ENCODE measurements at places on chromosomes 5 and 9.
A peak's percentile ranks its signal among the peaks of the same experiment; 100 is the strongest.

GRCh38 chr9:125241863-125242739, 958 bp upstream of the HSPA5 start:
- DNase-seq = no peak

- no peak for DNase-seq
Measured at GRCh38 chr9:96149533-96150280, 152.3 kb downstream of the HSD17B3 start.

GRCh38 chr9:15018096-15018637, 107.9 kb upstream of the FREM1 start:
- DNase-seq = peak; percentile 23

DNA sequence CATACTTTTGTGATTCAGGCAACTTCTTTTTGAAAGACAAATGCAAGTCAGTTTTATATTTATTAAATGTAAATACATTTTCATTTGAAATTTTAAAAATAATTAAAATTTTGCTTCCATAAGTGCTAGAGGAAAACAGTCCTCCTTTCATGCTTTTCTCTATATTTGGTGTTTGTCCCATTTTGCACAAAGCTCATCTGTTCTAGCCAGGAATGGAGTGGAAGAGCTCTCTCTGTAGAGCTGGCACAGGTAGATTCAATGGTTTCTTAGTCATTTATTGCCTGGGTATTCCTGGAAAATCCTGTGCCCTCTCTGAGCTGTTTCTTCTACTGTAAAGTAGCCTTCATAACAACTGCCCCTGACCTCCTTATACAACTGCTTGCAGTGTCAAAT, 267.6 kb upstream of the HAPLN1 start:
- no peak for DNase-seq

- DNase-seq = no peak
Measured at GRCh38 chr9:128420651-128421481, at the start of gene CERCAM. CERCAM (plus strand) TSS chr9:128420857; CDS start chr9:128420878, 21 bp downstream.

- DNase-seq = no peak
Measured at GRCh38 chr9:19931098-19931890, 142.5 kb upstream of the SLC24A2 start.

DNA sequence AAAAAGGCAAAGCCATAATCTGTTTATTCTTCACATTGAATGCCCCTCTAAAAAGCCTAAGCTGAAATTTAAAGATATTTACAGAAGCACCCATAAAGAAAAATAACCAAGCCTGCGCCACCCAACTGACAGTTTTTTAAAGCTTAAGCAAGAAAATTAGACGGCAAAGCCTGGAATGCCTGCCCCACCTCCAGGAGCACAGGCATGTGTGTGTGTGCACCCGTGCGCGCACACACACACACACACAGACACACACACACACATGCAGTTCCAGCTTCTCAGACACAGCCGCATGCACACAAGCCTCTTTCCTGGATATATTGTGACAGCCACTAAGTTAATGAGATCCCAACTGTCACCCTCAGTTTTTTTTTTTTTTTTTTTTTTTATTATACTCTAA, 88.2 kb downstream of the FRMD3 start:
- DNase-seq = no peak

DNA sequence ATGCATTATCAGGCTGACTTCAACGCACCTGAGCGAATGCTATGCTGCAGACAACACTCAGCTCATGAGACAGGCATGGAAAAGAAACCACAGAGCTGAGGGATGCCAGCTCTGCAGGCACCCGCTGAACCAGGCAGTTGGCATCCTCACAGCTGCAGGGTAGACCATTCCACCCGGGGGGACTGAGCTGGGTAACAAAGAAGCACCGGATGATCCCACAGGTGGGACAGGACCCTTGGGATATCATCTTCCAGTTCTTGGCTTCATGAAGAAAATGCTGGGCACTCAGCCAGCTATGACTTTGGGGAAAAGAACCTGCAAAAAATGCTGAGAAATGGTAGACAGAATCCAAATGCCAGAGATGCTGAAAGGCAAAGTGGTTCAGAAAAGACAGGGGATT, 9.6 kb downstream of the EPB41L4B start:
- no peak for DNase-seq

DNA sequence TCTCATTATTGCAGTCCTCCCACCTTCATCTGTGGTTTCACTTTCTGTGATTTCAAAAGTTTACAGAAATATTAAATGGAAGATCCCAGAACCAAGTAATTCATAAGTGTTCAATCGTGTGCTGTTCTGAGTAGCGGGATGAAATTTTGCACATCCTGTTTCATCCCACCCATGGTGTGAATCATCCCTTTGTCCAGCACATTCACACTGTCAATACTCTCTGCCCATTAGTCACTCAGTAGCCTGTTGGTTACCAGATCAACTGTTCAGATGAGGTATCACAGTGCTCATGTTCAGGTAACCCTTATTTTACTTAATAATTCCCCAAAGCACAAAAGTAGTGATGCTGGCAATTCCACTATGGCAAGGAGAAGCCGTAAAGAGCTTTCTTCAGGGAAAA, 26.8 kb downstream of the FAM81B start:
- no peak for DNase-seq

- no peak for DNase-seq
Measured at GRCh38 chr5:51398875-51399642, 15.8 kb downstream of the ISL1 start.

- no peak for DNase-seq
Measured at GRCh38 chr5:856531-857425, 6.0 kb upstream of the ZDHHC11 start.

DNA sequence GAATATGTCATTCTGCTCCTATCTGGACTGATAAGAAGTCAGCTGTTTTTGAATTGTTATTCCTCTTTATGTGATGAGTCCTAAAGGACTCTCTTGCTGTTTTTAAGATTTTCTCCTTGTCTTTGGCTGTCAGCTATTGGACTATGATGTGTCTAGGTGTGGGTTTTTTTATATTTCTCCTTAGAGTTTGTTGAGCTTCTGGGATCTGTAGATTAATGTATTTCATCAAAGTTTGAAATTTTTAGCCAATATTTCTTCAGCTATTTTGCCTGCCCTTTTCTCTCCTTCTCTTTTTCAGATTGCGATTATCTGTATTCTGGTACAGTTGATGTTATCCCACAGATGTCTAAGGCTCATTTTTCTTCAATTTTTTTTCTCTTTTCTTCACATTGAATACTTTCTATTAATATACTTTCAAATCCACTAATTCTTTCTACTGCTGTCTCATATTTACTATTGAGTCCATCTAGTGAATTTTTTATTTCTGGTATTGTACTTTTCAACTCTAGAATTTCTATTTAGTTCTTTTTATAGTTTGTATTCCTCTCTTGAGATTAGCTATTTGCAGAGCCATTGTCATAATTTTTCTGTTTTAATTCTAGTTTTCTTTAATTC, 31.1 kb downstream of the RPS23 start:
- DNase-seq = no peak

GRCh38 chr5:79686799-79687198, 2.8 kb upstream of the CMYA5 start:
- DNase-seq = no peak

- DNase-seq = no peak
Measured at GRCh38 chr5:143636931-143637528, 174.9 kb upstream of the HMHB1 start.

DNA sequence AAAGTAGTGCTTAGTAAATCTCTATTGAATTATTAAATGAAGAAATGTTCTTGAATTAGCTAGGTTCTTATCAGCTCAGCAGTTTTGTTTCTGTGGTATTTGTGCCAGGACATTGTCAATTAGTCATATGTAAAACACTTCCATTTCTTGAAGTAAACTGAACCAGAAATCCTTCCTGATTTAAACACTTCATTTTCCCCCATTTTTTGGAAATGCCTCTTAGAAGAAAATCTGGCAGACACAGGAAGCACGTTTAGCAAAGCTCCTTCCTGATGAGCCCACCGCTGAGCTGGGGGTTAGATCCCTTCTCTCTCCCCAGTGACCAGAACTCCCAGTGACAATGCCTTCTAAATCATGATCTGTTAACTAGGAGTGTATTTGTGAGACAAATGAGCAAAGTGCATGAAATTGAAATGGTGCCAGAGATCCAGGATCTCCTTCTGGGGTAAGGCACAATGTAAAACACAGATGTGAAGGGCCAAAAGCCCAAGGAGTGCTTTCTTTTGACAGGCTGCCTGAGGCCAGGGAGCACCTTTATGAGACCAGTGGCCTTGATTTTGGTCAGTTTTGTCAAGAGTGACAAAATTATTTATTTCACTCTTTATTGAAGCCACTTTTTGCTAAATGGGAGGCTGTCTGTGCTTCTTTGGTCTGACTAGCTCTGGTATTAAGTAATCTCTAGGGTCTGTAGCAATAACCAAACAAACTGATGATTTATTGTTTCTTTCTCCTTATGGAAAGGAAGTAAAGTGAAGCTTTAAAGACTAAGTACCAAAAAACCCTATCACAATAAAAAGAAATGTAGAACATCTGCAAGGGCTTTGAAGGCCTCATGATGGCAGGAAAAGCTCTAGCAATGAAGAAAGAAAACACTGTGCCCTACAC, 25.5 kb upstream of the RUSC2 start:
- no peak for DNase-seq

DNA sequence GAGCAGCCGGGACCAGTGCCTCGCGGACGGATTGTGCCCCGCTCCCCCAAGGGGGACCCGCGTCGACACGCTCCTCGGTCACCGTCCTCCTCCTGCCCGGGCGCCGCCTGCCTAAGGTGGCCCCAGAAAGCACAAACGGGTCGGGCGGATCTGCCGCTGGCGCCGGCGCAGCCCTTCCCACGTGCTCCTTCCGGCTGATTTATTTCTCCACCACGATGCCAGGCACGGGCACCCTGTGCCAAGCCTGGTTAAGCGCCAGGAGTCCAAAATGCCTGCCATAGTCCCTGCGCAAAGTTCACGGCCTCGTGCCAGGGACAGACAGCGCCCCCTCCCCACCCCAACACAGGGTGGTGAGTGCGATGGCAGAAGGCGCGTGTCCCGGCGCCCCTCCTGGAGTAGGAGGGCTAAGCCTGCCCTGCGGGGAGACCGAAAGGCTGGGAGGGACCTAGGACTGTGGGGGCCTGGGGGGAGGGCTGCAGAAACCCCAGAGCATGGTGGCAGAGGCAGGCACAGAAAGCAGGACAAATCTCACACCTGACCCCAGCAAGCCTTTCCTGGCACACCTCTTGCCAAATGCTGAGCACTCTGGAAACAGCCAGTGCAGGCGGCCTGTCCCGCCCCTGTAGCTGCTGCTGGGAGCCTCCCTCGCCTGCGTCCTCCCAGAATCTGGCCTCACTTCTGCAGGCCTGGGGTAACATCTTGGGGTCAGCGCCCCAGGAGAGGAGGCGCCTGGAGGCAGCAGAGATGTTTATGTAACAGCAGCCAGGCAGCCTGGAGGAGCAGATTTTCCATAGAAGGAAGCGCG, 1.1 kb upstream of the NOTCH1 start:
- peak; percentile 55 for DNase-seq

- no peak for DNase-seq
Measured at GRCh38 chr5:175773534-175774070, 97.8 kb upstream of the CPLX2 start.

GRCh38 chr5:150235500-150235854, 45.6 kb downstream of the SLC6A7 start:
- DNase-seq = no peak

GRCh38 chr5:171444582-171444981, 25.1 kb downstream of the FGF18 start:
- DNase-seq = no peak

DNA sequence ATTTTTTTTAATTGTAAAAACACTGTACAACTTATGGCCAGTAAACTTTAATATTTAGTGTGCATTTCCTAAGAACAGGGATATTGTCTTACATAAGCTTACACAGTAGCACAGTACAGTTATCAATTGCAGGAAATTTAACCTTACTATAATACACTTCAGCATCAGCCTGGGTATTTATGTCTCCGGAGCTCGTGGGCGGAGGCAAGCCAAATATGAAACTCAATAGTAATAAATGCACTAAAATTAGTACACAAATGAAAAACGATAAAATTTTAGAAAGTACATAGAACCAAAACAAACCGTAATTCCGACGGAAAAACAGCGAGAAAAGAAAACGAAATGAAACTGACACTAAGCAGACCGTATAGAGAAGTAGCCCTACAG, 91.2 kb downstream of the ANXA2R start:
- no peak for DNase-seq

DNA sequence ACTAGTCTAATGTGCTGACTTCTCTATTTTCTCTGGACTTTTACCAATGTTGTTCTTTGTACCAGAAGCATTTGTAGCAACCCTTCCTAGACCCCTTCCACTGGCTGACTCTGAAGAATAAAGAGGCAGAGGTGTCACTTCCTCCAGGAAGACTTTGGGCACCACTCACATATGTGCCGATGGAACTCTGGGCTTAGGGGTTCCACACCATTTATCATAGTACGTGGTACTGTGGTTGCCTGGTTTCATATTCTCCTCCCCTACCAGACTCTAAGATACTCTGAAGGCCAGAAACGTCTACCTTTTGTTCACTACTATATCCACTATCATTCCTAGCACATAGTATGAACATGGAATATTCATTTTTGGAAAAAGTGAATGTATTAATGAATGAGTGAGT, 88.0 kb downstream of the BNC2 start:
- no peak for DNase-seq

DNA sequence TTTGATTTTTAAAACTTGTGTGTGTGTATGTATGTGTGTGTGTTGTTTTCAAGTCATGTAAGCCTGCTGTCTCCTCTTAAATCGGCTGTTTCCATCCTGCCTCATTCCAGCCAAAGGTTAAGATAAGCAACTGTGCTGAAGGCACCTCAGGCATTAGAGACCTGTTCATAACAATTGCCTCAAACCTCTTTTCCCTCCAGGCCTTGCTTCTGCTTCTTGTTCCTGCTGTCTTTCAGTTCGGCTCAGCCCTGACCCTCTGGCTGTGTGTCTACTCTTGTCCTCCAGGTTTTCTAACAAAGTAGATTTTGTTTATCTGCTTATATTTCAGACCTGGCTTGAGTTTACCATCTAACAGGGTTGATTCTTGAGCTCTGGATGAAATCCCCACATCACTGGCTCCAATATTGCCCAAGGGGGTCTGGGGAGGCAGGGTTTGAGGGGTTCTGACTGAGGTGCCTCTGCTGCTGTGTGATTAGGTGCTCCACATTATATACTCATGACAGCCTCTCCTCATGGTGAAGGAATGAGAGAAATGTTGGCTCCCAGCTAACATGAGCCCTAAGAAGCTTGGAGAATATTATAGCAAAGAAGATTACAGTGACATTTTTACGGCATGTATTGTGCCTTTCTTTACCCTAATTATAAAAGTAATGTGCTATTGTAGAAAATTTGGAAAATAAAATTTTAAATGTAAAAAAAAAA, 229.7 kb upstream of the PIK3R1 start:
- DNase-seq = no peak

- no peak for DNase-seq
Measured at GRCh38 chr9:127720031-127720864, 4.4 kb downstream of the TTC16 start.

Measured in HT-29 (cell line).